ENCODE measurements at places on chromosomes 11 and 22. TPM values are rescaled to one million over a fixed set of nuclear protein-coding genes. Genes with fewer than 3 reads are reported as not detected.

ZW10 gene
- total RNA-seq: 8.2 TPM

DNA sequence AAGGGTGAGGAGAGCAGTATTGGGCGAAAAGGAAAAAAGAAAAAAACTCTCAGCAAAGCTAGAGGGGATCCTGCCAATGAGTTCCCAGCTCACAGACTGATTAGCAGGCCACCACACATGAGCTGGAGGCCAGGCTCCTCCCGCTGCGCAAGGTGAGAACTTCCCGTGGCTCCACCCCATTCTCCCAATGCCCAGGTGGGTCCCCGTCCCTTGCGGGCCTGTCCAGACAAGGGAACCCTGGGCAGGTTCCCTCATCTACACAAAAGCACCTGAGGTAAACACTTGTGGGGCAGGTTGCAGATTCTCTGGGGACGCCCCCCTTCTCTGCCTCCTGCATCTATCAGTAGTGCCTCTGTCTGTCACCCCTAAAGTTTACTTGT lies 46.5 kb downstream of the CDPF1 start:
- DNase-seq: peak; percentile 56

GRCh38 chr22:46860562-46860961 lies 98.1 kb downstream of the TBC1D22A start:
- DNase-seq: no peak

- DNase-seq: no peak
These were observed 41.3 kb downstream of the XKR3 start for GRCh38 chr22:16783930-16784354.

OR6A2 gene
- total RNA-seq: not detected

DGCR2 gene
- total RNA-seq: 71.6 TPM

GAS2 gene
- total RNA-seq: 8.3 TPM

APBB1 gene
- total RNA-seq: 18.3 TPM

KRTAP5-1 gene
- total RNA-seq: not detected

- DNase-seq: no peak
These were observed 68.1 kb downstream of the IMMP1L start for GRCh38 chr11:31441296-31441695.

ST14 gene
- total RNA-seq: 528 TPM

DNA sequence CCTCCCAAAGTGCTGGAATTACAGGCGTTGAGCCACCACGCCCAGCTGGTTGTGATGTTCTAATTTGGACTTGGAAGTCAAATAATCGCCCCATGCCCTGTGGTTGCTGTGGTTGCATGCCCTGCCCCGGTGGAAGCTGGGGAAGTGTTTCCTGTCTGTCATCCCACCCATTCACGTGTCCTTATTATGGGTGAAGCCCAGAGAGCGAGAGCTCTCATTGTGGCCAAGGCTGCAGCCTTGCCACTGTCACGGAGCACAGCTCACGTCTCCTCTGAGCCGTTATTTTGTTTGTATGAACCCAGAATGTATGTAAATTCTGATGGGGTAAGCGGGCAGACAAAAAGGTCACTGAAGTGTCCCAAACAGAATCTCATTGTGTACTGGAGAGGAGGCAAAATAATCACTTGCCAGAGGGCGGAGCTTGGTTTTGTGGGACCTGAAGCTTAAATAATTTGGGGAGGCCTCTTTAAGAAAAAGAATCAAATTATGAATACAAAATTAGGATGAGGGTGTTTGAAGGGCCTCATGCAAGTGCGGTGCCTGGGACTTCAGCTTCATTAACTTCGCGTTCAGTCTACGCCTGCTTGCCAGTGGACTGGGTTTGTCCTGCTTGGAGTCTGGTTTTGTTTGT lies 25.8 kb upstream of the TREH start:
- DNase-seq: peak; percentile 29

FAM111B gene
- 1.7 TPM for total RNA-seq

DNA sequence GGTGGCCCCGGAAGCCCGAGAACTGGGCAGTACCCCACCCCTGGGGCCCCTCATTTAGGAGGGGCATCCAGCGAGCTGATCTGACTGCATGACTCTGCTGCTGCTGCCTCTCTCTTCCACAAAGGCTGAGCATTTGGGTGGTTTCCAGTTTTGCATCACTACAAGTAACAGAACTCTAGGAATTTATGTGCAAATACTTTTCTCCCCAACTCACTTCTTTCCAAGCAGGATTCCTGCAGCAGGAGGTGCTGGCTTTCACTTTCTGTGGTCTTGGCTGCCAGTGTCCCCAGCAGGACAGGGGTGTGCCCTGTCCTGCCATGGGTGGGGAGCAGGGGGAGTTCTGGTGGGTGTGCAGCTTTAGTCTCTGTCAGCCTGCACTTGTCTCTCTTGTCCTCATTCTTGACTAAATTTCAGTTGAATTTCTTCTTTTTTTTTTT lies 21.2 kb downstream of the UPB1 start:
- no peak for DNase-seq

- no peak for DNase-seq
These were observed 141.6 kb downstream of the APIP start for GRCh38 chr11:34774604-34775003.

GRCh38 chr11:74923125-74923524 lies 25.8 kb downstream of the XRRA1 start:
- no peak for DNase-seq
